Uterus (tissue), 4 donors: ENCODE measurements at places on chromosomes 4 and X. TPM values are rescaled to one million over a fixed set of nuclear protein-coding genes. Genes with fewer than 3 reads are reported as not detected.

DNA sequence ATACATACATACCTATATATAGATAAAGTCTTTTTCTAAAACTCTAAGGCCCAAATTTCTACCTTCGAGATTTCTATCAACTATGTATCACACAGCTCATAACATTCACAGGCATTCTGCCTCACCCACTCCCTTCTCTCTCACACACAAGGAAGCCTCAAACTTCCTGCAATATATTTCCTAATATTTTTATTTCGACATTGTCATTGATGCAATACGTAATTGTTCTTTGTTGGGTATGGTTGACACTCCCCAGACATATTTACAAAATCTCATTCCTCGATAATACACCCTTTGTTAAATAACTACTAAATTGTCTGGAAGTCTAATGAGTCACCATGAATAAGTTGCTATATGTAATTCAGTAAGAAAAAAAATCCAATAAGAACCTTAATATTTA is 143.5 kb downstream of the HNRNPD start:
- H3K36me3 ChIP-seq, result no peaks in the 10 kb centered on the region
- no peaks in the 10 kb centered on the region for H3K4me1 ChIP-seq
- H3K27me3 ChIP-seq, result no peaks in the 10 kb centered on the region
- H3K4me3 ChIP-seq, result no peak overlapping the region
- DNase-seq, result no peak

Gene ARHGAP36
- total RNA-seq, result 0.55 TPM

DNA sequence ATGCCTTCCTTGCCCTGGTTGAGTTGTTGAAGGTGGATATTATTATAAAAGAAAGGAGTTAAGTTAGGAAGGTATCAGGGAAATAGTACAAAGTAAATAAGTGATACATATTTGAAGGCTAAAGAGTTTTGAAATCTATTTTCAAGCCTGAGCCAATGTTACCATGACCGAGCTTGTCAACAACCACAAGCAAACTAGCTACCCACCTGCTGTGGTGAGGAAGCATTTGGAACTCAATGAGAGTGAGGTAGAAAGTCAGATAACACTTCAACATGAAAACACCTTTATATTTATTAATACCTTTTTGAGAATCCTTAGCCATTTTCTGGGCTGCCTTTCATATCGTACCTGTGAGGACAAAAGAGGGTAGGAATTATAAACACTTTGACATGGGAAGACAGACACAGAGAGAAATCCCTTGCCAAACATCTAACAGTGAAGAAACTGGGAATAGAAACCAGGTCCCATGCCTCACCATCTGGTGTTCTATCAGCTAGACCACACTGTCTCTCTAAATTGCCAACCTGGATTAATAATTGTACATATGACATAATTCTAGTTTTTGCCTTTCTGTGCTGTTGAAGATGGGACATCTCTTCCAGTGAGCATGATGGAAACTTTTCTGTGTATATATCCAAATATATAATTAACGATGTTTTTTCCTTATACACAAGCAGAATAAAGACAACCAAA is 606.4 kb upstream of the NR3C2 start:
- H3K27me3 ChIP-seq, result no peaks in the 10 kb centered on the region
- no peak overlapping the region for H3K27ac ChIP-seq
- H3K36me3 ChIP-seq, result no peaks in the 10 kb centered on the region
- DNase-seq, result no peak
- H3K4me1 ChIP-seq, result no peaks in the 10 kb centered on the region

GRCh38 chr4:177051473-177052060 is 258.1 kb upstream of the NEIL3 start:
- DNase-seq, result no peak
- no peaks in the 10 kb centered on the region for H3K27me3 ChIP-seq
- no peaks in the 10 kb centered on the region for H3K4me1 ChIP-seq
- H3K27ac ChIP-seq, result no peak overlapping the region

Gene CCDC120
- total RNA-seq, result 12.0 TPM
